NCI-H1092 treated with DMSO at 0.1 percent for 48 hours (cell line): ENCODE measurements at places on chromosomes 6 and 20.

DNA sequence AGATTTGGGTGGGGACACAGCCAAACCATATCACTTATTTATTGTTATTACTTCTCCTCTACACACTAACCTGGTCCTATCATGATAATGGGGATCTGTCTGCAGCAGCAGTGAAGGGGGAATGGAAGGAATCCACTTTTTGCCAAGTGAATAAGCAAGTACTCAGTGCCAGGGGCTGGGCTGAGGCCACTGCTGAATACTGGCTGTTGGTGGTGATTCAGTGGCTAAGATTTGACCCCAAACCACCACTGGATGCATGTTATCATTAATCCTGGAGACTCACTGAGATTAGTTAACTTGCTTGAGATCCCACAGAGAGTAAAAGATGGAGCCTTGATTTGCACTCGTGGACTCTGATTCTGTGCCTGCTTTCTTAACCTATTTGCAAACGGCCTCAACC is 127.7 kb downstream of the TSHZ2 start:
- DNase-seq: no peak

GRCh38 chr6:41784581-41785171 is 2.8 kb upstream of the TOMM6 start:
- no peak for DNase-seq

DNA sequence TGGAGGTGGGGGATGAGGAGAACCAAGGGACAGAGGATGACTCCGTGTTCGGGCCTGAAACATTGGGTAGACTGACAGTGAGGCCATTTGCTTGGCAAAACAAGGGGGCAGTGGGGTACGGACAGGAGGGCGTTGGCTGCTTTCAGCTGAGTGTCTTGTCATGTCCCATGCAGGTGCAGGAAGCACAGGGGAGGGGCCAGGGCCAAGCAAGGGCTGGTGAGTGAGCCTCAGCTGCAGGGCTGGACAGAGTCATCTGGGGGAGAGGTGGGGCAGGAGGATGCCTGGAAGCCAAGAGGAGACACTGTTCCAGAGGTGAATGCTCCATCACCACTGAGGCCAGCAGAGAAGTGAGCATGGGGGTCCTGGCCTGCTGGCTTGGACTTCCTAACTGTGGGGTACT is 78.4 kb downstream of the ERMARD start:
- DNase-seq: no peak

GRCh38 chr6:100415768-100416167 is 49.0 kb downstream of the SIM1 start:
- no peak for DNase-seq

GRCh38 chr6:148779142-148779562 is 32.3 kb downstream of the UST start:
- no peak for DNase-seq

DNA sequence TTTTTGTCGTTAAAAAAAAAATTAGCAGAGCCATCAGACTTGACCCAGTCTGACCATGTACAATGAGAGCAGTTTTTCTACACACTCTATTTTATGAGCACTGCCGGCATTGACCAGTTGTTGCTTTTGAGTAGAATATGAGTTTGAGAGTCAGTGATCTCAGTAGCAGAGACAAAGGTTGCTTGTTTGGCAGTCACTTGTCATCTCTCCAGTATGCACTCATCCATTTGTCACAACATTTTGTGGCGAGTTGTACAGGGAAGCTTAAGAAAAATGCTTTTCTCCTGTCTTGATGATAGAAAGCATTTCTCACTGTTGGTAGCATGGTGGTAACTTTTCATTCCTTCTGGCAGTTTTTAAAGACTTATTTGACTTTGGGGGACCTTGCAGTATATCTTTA is 159.9 kb downstream of the MMS22L start:
- DNase-seq: no peak

GRCh38 chr6:654136-654535 is 2.8 kb downstream of the HUS1B start:
- no peak for DNase-seq

- DNase-seq: no peak
Measured at GRCh38 chr6:111973118-111973761, 80.7 kb upstream of the CCN6 start.

DNA sequence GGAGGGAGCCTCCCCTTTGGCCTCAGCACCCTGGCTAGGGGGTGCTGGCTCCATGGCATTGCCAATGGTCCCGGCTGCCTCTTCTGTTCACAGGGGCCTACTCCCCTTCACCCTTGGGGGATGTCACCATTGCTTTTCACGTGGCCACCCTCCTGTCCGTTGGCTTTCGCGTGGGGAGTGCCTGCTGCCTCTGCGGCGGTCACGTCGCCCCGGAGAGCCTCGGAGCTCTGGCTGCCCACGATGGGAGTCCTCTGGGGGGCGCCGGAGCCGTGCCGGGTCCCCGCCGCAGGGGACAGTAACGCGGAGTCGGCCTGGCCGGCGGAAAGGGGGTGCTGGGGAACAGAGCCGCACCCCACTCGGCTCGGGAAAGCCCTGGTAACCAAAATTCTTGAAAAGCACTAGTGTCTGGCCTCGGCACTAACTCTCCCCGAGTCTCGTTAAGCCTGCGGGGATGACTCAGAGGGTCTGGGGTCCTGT is 661 bp upstream of the HEBP2 start:
- DNase-seq: peak; percentile 18

GRCh38 chr6:98847779-98848538 is 13.6 kb downstream of the POU3F2 start:
- no peak for DNase-seq

- no peak for DNase-seq
Measured at GRCh38 chr6:22432060-22432459, 135.2 kb upstream of the PRL start.

GRCh38 chr20:56588996-56589395 is 40.1 kb upstream of the TFAP2C start:
- no peak for DNase-seq

GRCh38 chr20:54680872-54681619 is 205.7 kb downstream of the DOK5 start:
- peak; percentile 23 for DNase-seq

DNA sequence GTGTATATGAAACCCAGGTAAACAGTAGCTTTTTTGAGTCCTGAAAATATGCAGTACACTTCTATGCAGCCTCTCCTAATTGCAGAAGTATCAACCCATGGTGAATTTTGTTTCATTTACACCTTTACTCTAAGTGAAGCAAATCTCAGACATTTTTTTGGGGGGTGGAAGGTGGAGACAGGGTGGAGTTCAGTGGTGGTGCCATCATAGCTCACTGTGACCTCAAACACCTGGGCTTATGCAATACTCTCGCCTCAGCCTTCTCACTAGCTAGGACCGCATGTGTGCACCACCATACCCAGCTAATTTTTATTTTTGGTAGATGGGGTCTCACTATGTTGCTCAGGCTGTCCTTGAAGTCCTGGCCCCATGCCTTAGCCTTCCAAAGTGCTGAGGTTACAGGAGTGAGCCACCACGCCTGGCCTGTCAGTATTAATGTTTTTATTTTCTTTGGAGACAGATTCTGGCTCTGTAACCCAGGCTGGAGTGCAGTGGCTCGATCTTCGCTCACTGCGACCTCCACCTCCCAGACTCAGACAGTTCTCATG is 80.3 kb downstream of the JARID2 start:
- no peak for DNase-seq

DNA sequence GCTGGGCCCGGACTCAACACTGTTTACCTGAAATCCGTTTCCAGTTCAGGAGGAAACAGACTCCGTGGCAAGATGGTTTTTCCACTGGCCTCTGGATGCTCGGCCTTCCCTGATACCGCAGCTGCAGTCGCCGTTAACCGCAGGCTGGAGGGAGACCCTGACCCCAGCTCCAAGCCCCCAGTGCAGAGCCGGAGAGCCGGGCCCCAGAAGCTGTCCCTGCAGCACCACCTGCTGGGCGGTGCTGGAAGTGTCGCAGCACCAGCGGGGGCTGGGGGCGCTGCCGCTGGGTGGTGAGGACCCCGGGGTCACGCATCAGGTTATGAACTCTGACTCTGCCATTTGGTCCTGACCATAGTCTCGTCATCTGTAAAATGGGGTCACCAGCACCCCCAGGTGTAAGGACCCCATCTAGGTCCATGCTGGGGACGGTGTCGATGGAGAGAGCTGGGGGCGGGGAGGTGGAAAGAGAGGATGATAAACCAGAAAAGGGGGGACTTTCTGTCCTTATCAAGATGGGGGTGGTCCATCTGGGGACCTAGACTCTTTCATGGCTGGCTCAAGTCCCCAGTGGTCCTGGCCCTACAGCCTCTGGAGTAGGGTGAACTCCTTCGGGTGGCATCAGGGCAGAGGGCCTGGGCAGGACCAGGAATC is 20.8 kb upstream of the CHRNA4 start:
- peak; percentile 17 for DNase-seq

DNA sequence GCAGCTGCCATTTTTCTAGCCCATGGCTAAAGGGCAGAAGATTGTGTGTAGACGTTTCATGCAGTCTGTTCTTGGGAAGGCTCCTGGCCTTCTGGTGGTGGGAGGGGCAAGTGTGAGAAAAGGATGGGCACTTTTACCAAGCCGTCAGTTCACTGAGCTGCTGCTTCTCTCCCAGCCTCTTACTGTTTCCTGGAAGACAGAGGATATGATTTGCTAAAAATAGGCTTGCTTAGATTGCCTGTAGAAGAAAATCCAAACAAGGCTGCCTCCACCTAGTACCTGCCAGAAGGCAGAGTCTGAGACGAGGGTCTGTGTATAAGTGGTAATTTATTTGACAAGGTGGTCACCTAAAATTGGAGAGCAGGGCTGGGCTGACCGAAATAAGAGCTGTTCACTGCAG is 7.5 kb downstream of the KIZ start:
- DNase-seq: no peak

GRCh38 chr6:14660806-14661579 is 543.4 kb downstream of the CD83 start:
- DNase-seq: no peak

DNA sequence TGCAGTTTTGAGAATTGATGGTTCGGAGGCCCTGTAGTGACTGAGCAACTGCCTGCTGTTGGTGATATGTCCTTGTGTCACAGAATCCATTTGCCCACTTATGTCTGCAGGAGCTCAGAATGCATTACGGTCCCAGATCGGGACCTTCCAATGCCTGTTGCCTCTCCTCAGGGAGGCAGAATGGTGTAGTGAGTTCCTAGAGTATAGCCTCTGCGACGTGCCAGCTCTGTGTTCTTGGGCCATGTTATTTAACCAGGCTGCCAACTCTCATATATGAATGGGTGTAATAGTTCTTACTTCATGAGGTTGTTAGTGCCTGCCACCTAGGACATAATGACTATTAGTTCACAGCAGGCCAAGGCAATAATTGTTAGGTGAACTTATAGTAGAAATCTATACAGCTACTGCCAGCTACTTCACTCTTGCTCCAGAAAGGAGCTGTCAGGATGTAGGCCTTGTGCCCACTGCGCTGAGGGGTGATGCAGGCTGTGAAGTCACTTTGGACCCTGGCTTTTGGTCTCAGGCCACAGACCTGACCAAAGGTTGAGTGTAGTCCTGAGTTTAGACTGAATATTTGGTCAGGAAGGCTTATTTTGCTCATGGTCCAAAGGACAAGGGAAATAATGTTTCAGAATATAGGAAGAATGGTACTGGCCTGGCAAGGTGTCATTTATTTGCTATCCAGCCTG is 82.1 kb downstream of the ASXL1 start:
- no peak for DNase-seq

DNA sequence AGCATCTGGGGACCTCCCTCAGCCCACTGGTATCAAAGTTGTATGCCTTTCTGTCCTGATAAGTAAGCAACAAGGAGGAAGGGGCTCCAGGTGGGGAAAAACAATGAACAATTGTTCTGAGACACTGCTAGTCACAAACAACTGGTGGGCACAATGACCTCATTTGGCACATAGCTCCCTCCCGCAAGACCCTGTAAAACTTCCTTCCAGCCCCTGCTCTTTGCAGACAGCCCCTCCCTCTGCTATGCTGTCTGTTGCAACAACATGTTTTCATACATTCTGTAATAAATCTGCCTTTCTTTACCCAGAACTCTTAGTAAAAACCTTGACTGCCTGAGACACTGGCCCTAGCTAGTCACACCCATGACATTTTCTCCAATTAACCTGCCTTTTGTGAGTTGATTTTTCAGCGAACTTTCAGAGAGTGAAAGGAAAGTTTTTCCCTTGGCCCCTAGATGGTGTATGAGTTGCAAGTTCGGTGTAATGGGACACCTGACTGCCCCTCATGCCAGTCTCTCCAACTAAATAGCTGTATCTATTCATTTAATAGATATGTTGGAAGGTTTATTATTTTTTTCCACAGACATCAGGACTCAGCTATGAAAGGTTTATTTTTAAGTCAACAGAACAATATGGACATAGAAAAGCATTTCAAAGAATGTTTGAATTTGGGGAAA is 142.3 kb upstream of the SLC22A16 start:
- DNase-seq: no peak

DNA sequence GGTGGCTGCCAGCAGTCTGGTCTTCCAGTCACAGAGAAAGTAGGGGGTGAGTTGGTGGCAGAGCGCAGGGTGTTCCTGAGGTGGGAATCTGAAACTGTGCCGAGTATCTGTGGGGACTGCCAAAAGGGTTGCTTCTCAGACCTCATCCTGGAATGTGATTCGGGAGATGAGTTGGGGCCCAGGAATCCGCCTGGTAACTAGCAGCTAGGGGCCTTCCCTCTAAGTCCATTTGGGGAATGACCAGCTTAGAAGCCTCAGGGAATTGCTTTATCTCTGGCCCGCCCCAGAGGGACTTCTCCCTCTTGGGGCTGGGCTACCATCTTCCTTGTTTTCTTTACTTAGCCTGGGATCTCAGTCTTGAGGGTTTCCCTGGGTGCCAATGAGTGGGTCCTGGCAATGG is 49.6 kb downstream of the MOCS1 start:
- DNase-seq: no peak

- DNase-seq: peak; percentile 50
Measured at GRCh38 chr6:19836799-19837510, at the start of gene ID4. TSS of gene ID4 (plus strand) at chr6:19837370. CDS start at chr6:19837755, 385 bp downstream.

GRCh38 chr6:11659757-11660156 is 118.8 kb downstream of the ADTRP start:
- no peak for DNase-seq
